ENCODE measurements at places on chromosomes 2 and 18.

- peak; percentile 10 for DNase-seq
Observed at GRCh38 chr2:128444816-128445522, 126.3 kb upstream of the HS6ST1 start.

DNA sequence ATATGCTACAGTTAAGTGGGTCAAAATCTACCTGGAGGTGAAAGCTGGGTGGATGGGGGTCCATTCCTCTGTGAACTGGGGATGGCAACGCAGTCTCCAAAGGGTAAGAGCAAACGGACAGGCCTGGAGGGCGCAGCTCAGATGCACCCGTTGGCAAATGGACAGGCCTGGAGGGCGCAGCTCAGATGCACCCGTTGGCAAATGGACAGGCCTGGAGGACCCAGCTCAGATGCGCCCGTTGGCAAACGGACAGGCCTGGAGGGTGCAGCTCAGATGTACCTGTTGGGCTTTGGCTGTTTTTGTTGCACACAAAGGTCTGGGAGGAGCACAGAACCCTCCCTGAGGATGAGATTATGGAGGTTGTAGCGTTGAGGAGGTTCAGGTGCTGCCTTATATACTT is 33.7 kb downstream of the RBFA start:
- no peak for DNase-seq

- DNase-seq: no peak
Observed at GRCh38 chr2:147850838-147851237, 6.0 kb downstream of the ACVR2A start.

DNA sequence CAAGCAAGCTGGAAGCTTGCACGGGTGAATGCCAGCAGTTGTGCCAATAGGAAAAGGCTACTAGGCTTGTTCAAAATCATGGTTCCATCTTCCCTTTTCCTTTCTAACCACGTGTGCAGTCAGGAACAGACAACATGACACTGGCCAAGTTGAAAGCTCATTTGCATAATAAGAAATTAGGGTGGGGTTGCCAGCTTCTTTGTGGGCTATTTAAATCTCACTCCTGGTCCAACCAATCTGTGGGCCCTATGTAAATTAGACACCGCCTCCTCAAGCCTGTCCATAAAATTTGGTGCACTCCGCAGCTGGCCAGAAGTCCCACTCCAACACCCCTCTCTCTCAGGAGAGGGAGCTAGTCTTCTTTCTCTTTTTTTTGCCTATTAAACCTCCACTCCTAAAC is 1948.4 kb upstream of the PIK3C3 start:
- peak; percentile 35 for DNase-seq

GRCh38 chr2:138071720-138072719 is 107.7 kb downstream of the HNMT start:
- DNase-seq: no peak

DNA sequence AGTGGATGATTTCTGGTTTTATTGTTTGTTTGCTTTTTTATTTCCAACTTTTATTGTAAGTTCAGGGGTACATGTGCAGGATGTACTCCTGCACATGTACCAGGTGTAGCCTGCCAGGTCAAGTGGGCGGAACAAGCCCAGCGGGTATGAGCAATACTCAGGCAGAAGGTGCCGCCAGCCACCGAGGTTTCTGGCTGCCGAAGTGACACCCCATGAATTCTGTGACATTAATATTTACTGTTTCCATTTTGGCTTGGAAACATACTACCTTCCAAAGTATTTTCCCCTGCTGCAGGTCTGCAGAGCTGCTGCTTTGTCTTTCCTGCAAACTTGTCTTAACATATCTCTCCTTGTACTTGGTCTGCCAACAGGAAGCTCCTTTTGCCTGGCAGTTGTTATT is 78.5 kb downstream of the PTPN4 start:
- DNase-seq: no peak

- DNase-seq: no peak
Observed at GRCh38 chr18:27970321-27970720, 206.6 kb downstream of the CDH2 start.

DNA sequence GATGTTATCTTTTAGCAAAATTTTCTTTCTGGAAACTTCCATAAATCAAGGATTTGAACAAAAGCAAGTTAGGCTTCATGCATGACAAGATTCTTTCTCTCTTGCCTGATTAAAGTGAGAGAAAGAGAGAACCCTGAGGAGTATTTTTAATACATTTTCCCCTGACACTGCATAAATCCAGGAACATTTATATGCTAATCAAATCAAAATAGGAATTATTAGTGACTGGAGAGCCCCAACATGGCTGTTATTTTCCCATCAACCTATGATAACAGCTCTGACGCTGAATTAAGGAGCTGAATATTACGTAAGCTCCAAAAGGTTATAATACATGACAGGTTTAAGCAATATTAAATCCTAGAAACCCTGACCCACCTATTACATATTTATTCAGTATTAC is 930.2 kb upstream of the PIK3C3 start:
- DNase-seq: no peak

- no peak for DNase-seq
Observed at GRCh38 chr2:12720278-12720620, 3.5 kb downstream of the TRIB2 start.

DNA sequence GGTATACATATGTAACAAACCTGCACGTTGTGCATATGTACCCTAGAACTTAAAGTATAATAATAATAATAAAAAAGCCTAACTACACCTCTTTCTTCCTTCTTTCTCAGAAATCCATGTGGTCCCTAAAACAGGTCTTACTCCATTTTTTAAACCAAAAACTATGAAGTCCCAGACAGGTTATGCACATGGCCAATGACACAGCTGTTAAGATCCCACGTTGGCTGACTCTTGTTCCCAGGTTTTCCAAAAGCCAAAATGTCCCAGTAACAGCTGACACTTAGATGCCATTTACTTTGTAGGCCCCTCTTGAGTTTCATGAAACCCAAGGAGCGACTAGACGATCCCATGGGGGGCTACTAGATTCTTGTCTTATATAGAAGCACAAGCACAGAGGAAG is 97.0 kb downstream of the KCNF1 start:
- DNase-seq: no peak

- DNase-seq: no peak
Observed at GRCh38 chr2:74052732-74053710, 68.3 kb downstream of the TET3 start.

- no peak for DNase-seq
Observed at GRCh38 chr2:10514743-10515142, 66.6 kb upstream of the ODC1 start.

DNA sequence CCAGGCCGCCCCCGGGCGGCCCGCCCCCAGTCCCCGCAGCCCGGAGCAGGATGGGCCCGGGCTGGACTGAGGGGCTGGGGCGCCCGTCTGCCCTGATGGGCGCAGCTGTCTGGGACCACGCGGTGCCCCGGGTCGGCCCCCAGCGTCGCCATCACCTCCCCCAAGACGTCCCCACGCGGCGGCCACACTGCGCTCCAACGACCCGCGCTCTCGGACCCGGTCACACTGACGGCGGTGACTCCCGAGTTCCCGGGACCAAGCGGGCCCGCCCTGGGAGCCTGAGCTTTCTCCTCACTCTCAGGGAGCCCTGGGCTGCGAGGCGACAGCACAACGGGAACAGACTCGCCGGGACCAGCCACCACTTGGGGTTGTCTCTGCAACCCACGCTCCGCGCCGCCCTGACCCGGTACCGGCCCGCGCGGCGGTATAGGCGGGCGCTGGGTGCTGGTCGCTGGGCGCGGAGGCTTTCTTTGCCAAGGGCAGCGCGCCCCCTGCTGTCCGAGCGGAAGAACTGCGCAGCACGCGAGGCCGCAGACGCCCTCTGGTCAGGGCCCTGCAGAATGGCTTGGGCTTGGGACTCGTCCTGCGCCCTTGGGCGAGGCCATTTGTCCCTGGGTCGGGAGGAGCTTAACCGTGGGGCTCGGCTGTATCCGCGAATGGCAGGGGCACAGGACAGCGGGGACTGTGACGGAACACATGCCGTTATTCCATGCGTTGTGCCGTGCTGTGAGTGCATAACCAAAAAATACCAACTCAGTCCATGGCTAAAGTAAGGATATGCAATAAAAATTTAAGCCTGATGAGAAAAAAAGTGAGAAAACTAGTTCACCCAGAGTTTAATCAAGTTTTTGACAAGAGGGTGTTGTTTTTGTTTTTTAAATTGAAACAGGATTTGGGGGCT is 54.8 kb upstream of the ANKRD62 start:
- peak; percentile 87 for DNase-seq

DNA sequence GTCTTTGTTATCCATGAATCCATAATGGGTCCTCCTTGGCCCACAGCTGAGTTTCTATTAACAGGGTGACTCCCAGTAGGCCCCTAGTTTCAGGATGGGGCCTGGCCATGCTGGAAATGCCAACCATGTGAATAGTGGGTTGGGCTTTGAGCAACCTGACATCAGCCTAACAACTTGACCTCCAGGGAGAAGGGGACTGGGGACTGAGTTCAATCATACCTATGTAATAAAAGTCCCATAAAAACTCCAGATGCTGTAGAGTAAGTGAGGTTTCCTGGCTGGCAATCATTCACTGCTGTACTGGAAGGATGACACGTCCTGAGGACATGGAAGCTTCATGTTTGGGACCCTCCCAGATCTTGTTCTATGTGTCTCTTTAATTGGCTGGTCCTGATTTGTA is 7.9 kb downstream of the REV1 start:
- peak; percentile 44 for DNase-seq

GRCh38 chr18:37457753-37458152 is 107.8 kb downstream of the CELF4 start:
- no peak for DNase-seq

All from H9 (cell line).